Memory B cell (primary cell): ENCODE measurements at places on chromosomes 6 and 20.

DNA sequence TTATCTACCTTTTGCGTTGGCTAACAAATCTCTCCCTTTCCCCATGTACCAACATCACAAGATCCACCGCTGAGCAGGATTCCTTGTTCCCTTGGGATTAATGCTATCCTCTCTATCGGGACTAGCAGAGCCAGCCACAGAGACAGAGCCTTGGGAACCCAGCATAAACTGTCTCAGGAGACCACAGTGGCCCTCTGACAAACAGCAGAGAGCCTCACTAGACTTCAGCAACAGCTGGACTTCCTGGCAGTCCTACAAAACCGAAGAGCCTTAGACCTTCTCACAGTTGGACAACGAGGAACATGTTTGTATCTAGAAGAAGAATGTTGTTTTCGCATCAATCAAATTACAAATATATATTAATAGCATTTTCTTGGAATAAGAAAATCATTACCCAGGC lies 39.6 kb upstream of the POU5F1 start:
- no peak for DNase-seq

GRCh38 chr6:110430236-110430635 lies 14.9 kb upstream of the DDO start:
- DNase-seq: no peak

GRCh38 chr6:34697544-34697836 lies 923 bp upstream of the ILRUN start:
- DNase-seq: no peak

- DNase-seq: no peak
These were observed 1223.1 kb upstream of the GJE1 start for GRCh38 chr6:140909625-140910024.

- no peak for DNase-seq
These were observed 155.0 kb upstream of the JARID2 start for GRCh38 chr6:15090745-15091384.

- DNase-seq: no peak
These were observed 15.1 kb upstream of the HLA-A start for GRCh38 chr6:29927275-29927569.
